ENCODE measurements at places on chromosomes 5 and 9.

GRCh38 chr9:137141050-137141810, 2.3 kb downstream of the GRIN1 start:
- DNase-seq = no peak

GRCh38 chr5:151123897-151124751, 33.5 kb downstream of the ANXA6 start:
- DNase-seq = no peak

DNA sequence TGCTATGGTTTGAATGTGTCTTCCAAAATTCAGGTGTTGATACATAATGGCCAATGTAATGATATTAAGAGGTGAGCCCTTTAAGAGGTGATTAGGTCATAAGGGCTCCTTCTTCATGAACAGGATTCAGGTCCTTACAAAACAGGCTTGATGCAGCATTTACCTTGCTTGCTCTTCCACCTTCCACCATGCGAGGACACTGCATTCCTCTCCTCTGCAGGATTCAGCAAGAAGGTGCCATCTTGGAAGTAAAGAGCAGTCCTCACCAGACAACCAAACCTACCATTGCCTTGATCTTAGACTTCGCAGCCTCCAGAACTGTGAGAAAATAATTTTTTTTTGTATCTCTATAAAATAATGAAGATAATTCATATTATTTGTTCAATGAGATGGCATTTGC, 314.0 kb upstream of the SMARCA2 start:
- DNase-seq = no peak

DNA sequence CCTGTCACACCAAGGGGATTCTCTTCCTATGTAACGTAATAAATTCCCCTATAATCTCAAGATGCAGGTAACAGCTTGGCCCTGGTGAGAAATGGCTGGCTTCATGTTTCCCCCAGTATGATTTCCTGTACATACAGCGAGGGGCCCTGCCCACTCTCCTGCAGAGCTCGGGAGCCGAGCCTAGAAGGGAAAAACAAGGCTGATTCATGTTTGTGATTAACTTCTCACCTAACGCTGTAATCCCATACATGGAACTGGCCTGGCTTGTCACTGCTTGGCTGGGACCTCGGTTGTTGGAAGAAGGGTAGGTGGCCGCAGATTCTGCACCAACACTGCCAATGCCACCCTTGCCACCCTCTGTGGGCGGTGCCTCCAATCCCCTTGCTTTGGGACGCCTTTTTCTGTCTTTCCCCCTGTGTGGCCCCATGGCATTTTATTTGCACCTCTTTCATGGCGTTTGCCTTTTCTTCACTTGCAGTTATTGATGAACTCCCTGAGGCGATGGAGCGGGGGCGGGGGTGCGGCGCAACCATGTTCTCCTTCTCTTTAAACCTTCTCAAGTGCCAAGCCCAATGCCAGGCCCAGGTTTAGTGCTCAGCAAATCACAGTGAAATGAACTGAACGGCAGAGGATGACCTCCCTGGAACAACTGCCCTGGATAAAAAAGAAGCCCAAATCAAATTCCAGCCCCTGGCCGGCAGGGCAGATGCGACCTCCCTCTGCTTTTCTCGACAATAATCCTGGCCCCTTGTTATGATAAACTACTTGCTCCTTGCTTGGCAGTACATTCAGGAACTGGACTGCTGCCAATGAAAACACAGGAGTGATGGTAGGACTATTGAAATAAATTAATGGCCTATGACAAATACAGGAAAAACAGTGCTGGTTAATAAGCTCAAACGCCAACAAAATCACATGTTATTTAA, 108.1 kb downstream of the TMEM174 start:
- no peak for DNase-seq

DNA sequence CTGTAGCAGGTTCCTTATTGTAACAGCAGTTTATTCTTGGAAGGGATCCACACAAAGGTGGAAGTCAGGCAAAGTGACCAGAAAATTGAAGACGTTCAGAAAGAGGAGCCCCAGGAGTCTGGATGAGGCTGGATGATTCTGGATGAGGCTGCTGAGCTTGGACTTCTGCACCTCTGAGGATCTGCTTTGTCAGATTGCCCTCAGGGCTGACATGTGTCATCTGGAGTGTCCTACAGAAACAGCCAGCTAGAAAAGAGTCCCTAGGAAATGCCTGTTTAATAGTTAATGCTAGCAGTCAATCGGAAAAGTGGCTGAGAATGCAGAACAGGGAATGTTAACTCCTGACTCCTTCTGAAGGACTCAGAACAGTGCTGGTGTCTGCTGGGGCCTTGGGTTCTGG, 236.4 kb downstream of the LRRC70 start:
- no peak for DNase-seq

- no peak for DNase-seq
Measured at GRCh38 chr9:37514999-37515398, 29.3 kb downstream of the POLR1E start.

- DNase-seq = no peak
Measured at GRCh38 chr9:35682051-35682450, 7.7 kb downstream of the TPM2 start.

DNA sequence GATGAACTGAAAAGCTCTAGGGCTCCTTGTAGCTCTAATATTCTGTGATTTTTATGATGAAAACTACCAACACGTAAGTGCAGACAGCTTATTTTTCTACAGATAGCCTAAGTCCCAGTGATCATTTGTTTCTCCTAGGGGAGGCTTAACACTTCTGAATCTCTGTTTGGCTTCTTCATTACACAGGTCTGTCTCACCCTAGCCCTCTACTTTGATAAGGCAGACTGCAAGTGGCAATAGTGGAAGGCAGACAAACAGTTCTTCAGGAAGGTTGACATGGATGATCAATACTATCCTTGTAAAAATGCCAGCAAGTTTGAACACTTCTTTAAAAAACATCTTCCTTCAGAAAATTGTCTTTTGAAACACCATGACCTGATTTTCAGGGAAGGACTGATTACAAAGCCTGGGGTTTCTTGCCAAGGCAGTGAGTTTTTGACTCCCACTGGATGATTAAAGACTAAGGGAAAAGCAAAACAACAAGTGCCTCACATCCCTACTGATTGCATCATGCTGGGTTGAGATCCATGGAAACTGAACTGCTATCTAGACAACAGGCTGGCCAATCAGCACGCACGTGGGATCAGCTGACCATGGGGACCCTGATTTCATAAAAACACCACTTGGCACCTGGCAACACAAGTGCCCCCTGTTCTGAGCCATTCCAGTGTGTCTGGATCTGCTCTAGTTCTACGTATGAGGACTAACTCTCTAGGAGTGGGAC, 212.2 kb downstream of the SMARCA2 start:
- DNase-seq = no peak

- DNase-seq = no peak
Measured at GRCh38 chr9:76215066-76215465, 179.2 kb downstream of the RFK start.
